ENCODE measurements at places on chromosomes 12 and 14. TPM values are rescaled to one million over a fixed set of nuclear protein-coding genes. Genes with fewer than 3 reads are reported as not detected.

DNA sequence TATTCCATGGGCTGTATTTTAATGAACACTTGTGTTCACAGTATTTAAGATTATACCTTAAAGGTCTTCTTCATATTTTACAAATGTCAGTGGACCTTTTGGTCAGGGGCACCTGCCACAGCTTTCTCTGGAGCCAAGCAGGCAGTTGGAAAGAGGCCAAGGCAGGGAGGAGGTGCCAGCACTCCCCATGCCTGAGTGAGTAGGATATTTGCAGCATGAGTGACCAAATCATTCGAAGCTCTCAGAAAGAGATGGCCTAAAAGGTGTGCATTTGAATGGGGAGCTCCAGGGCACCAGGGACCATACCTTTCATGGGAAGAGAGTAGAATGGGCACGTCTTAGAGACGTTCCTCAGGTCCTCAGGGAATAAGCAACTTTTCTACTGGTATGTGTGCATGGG is 121.6 kb downstream of the GPR135 start:
- DNase-seq: no peak

- no peak for DNase-seq
Observed at GRCh38 chr12:13383379-13383778, 186.9 kb downstream of the EMP1 start.

GRCh38 chr12:5176036-5176435 is 132.4 kb downstream of the KCNA5 start:
- DNase-seq: no peak

The TEP1 gene
- 9.4 TPM for total RNA-seq

The HPD gene
- 0.47 TPM for total RNA-seq

GRCh38 chr14:71437870-71438269 is 494.4 kb upstream of the RGS6 start:
- no peak for DNase-seq

GRCh38 chr12:106758349-106759110 is 16.0 kb upstream of the RIC8B start:
- DNase-seq: no peak

The GPR68 gene
- 2.3 TPM for total RNA-seq

DNA sequence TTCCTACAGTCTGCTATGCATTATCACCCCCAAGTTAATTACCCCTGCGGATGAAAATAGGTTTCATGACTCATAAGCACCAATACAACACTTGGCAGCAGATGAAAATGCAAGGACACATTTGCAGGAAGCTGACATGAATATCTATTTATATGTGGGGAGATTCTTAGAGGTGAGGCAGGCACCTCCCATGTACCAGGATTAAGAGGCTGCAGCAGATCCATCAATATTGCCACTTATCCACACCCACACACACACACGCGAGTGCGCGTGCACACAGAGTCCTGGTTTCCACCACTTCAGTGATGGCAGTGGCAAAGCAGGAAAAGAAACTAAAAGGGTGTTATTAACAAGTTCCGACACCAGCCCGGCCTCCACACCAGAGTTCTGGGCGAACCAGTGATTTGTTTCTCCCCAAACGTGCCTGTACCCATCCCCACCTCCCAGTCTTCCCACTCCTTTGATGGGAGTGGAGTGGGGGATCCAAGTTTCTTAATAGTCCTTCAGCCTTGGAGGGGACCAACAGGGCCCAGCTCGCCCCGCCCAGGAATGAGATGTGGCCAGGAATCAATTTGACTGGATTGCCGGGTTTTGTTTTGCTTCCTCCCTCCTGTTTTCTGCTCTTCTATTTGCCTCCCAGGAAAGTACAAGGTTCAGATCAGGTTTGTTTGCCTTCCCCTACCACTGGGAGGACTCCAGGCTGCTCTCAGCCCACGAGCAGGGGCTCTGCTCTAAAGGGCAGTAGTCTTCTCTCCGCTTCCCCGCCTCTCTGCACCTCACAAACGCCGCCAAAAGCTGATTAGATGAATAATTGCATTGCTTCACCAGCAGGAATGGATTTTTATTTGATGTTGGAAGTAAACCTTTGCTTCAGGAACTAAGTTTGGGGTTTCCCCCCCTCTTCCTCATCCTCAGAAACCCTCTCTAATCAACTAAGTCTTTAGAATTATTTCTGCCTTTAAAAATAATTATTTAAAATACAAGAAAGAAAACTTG is 5.2 kb downstream of the IRF2BPL start:
- no peak for DNase-seq

DNA sequence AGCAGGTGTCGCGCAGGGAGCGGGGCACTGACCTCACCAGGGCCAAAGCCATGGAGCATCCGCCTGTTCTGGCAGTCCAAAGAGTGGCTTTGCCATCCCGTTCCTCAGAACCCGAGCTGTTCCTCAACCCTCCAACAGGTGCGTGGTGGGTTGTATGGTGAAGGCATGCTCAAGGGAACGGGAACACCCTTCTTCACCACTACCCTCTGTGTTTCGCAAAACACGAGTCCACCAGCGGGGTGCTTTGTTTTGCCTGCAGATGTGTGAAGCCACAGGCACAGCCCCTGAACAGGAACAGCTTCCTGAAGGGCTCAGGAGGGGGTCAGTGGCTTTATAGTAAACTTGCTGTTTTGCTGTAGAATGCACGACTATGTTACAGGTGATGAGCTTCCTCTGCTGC is 52.7 kb downstream of the SMOC1 start:
- DNase-seq: no peak

DNA sequence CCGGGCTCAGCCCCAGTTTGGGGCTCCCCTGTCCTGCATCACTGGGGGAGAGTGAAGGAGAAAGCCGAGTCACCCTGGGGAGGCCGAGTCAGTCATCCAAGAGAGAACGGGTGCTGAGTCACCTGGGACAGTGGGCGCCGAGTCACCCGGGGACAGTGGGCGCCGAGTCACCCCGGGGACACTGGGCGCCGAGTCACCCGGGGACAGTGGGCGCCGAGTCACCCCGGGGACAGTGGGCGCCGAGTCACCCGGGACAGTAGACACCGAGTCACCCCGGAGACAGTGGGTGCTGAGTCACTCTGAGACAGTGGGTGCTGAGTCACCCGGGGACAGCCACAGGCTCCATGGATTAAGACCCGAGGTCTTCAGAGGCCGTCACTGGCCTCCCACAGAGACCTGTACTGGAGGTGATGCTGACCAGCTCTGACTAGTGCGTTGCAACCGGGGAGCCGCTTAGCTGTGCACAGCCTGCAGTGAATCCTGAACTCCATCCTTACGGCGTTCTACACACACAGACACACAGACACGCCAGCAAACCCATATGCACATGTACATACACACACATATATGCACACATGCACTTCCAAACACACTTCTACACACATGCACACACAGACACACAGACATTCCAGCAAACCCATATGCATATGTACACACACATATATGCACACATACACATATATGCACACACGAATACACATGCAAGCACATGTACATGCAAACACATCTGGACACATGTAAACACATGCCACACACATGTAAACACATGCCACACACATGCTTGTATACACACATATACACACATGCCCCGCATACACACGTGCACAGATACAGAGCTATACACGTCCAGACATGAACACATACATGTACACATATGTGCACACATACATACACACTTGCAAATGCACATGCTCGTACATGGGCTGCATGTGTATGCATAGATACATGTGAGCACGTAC is 64.9 kb upstream of the GALNT9 start:
- no peak for DNase-seq

The JPH4 gene
- 32.5 TPM for total RNA-seq

The CAPRIN2 gene
- total RNA-seq: 26.7 TPM

- DNase-seq: no peak
Observed at GRCh38 chr12:70590549-70591226, 46.5 kb downstream of the PTPRB start.

The PPP1R36 gene
- not detected for total RNA-seq

DNA sequence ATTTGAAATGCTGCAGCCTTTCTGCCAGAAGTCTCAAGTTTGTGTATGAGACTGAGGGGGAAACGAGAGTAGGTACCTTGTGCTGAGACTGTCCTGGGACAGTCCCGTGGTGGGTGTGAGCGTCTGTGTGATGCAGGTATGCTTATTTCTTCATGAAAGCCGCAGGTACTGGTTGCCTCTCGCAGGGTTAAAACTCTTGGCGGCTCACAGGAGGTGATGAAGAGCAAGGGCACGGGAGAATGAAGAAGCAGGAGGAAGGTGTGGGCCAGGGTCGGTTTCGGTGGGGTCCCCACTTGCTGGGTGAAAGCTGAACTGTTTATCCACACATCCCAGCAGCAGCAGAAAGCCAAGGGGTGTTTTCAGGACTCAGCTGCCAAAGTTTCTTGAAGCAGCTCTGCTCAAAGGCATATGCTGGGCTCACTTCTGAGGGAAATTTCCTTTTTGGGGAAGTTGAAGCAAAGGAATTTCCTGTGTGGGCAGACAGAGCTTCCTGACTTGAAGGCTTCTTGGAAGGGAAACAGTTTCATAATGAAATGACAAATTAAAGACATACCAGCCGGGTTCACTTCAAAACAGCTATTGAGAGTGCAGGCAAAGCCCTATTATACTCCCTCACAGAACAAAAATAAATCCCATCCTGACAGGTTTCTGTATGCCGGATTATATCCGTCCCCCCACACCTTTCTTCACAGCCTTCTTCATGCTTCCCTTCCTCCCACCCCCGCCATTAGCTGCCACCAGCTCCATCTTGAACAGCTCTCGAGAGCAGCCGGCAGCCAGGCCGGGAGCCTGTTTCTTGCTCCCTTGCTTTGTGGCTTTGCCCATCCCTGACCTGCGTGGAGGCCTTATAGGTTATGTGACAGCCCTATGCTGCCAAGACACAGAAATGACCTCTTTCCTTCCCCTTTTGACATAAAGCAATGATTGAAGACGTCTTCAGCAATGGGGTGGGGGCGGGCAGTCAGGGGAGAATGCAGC is 116.6 kb downstream of the ETV6 start:
- DNase-seq: peak; percentile 14

GRCh38 chr12:124756166-124756565 is 107.5 kb downstream of the SCARB1 start:
- no peak for DNase-seq

DNA sequence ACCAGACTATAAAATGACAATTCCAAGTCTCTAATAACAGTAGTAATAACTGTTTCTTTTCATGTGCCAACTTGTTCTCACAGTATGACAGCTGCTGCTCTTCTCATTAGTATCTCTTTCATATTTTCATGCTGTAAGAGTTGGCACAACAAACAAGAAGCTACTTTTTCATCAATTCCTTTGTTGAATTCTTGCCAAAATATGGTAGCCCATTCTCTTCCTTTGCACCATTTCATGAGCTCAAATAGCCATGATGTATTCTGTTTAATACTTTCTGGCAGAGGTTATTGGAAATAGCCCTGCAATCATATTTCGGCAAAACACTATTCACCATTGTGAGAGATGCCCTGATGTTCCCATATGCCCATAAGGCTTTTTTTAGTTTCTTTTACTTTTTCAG is 1100.7 kb downstream of the TRHDE start:
- DNase-seq: no peak

The DNAJC22 gene
- total RNA-seq: 9.1 TPM

GRCh38 chr12:46553911-46554310 is 181.3 kb upstream of the SLC38A2 start:
- no peak for DNase-seq

- DNase-seq: no peak
Observed at GRCh38 chr12:4056910-4057845, 184.0 kb upstream of the PARP11 start.

DNA sequence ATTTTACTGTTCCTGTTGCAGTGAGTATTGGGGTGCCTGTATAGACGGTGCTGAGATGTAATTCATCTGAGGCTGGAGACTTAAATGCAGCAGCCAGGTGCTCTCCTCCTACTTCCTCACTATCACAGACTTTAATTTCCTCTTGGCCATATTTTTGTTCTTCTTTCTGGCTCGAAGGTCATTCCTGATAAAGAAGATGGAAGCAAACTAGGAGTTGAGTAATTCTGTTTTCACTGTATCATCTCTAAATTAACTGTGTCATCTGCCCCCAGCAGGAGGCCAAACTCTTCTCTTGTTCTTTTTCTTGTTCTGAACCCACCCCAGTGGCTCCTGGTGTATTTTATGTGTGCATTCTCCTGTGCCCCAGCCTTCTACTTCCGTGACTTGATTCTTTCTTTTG is 141.7 kb upstream of the ARHGAP5 start:
- DNase-seq: no peak

The CLEC7A gene
- not detected for total RNA-seq

The NPAS3 gene
- total RNA-seq: 0.18 TPM

GRCh38 chr12:92107094-92107493 is 38.6 kb downstream of the BTG1 start:
- DNase-seq: no peak

The RD3L gene
- total RNA-seq: not detected

DNA sequence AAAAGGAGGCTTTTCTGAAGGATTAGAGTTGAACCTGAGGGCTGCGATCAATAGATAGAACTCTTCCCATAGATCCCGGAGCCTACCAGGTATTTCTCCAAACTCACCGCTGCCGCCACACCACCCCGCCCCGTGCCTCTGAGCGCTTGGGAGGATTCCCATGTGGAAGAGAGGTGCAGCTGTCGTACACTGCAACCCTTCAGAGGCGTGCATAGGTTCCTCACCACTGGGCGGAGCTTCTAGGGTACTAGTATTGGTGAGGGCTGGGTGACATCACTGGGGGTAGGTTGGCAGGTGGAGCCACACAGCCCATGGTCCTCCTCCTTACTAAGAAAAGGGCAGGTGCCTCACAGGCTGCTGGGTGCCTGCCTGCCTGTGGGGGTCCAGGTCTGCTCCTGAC is 127.0 kb downstream of the TSPAN9 start:
- no peak for DNase-seq

DNA sequence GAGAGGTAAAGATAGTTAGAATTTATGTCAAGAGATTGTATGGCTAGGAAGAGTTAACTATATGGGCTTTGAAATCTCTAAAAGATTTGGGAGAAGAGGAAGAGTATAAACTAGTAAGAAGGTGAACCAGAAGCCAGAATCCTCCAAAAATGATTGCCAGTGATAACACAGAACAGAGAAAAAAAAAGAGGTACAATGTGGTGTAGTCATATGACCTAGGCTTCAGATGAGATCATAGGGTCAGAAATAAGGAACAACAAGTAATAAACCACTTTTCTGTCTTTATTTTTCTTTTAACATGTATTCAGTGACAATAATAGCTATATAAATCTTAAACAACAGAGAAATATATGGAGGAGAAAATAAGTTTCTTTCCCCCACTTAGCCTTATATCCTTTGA is 2.0 kb upstream of the NECAP1 start:
- no peak for DNase-seq

DNA sequence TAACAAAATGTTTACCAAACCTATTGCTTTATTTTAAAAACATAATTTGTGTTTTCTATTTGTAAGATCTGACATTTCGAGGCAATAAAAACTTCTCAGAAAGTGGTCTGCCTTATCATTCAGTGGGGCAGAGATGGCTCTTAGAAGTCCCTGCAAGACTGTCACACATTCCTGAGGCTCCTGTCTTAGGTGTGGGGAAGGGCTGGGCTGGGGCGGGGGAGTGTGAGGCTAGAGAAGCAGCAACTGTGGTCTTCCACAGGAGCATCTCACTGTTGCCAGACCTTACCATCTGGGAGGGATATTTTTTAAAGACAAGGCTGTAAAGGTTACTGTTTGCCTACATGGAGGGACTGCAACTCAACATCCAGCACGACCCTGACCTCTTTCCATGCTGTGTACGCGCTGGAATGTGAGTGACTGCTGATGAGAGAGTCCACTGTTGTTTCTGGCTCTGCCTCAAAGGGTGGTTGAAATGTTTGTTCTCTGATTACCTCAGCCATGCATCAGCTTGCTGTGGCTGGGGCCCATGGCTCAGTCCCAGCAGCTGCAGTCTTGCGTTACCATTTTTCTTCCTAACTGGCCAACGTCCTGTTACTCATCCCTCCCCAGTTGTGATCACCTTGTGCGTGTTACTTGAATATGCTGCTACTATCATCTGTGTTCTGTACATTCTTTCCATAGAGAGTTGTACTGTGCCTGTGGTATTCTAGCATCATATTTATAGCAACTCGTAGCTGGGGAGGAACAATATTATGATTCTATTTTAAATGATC is 12.4 kb downstream of the ERG28 start:
- peak; percentile 97 for DNase-seq
